ENCODE measurements at places on chromosomes 5 and 9.
A peak's percentile ranks its signal among the peaks of the same experiment; 100 is the strongest.

- no peak for DNase-seq
Observed at GRCh38 chr9:7234144-7234543, 476.4 kb downstream of the KDM4C start.

GRCh38 chr5:151642472-151643140 lies 44.1 kb downstream of the SPARC start:
- no peak for DNase-seq

- no peak for DNase-seq
Observed at GRCh38 chr5:139821806-139822552, 26.4 kb downstream of the PSD2 start.

DNA sequence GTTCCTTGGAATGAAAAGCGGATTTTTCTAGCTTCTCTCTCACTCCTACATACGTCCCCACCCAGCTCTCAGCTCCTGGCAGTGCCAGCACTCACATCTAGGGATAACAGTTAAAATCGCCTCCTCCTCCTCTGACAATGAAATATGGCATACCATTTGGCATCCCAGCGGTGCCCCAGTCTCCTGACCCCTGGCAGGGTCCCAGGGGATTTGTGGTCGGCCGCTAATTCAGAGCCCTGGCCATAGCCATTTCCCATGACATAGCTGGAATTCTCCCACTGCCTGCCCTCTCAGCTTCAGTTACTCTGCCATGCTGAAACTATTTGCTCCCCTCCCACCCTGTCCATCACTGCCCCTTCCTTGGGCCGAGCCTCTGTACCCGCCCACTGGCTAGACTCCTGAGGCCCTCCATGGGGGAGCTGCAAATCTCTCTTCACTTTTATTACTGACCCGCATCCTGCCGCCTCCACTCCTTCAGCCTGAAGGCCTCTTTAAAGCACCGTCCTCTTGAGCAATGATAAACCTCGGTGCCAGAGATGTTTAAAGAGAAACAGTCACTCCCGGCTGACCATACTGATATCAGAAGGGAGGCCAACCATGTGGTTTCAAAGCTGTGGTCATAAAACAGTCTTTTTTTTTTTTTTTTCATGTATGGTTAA lies 139.8 kb downstream of the SLIT3 start:
- DNase-seq: no peak

DNA sequence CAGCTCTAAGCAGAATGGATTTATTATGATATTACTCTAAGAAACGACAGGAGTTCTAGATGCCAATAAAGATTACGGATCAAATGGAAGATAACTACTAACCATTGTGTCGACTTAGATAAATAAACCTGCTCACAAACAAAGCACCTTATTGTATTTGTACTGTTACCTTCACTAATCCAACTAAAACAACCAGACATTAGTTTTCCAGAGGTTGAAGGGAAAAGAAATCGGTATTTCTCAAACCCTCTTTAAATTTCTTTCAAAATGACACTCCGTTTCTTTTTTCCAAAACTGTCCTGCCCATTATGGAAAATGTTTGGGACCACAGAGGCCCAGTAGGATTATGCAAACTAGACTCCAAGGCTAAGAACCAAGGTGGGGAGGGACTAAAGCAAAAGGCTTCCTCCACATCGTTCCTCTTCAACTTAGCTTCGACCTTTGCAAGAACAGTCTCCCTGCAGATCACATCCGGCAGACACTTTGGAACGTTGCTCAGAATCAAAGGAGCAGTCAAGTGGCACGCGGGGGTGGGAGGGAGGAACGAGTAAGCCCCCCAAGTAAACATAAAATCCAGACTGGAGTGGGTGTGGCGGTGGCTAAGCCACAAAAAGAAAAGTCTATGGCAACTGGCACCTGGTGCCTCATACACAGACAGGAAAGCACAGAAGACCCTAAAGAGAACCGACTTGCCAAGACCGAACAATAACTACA lies 2.7 kb downstream of the MLLT3 start:
- no peak for DNase-seq

GRCh38 chr9:129414377-129414992 lies 206.4 kb downstream of the C9orf50 start:
- peak; percentile 56 for DNase-seq

- no peak for DNase-seq
Observed at GRCh38 chr5:76622973-76623596, at the start of gene F2RL2. F2RL2 (minus strand) TSS chr5:76623403; CDS start chr5:76623230, 173 bp downstream.

DNA sequence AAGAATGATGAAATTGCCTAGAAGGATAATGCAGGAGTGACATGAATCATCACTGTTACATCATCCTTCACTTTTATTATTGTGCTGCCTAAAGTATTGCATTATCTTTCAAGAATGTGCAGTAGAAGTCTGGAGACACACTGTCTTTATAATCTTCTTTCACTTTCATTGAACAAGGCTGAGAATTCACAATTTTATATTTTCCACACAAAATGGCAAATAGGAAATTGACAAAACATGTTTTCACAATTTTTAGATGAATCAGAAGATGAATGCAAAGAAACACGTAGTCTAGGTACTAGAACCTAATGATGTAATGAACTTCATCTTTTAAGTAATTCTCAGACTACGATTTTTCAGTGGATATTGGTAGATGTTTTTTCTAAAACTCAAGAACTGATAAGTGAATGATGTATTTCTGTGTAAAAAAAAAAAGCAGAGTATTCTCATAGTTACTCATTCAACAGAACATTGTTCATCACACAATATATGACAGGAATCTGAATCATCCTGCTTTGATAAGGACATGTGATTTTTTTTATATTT lies 131.5 kb upstream of the GRHPR start:
- DNase-seq: no peak

DNA sequence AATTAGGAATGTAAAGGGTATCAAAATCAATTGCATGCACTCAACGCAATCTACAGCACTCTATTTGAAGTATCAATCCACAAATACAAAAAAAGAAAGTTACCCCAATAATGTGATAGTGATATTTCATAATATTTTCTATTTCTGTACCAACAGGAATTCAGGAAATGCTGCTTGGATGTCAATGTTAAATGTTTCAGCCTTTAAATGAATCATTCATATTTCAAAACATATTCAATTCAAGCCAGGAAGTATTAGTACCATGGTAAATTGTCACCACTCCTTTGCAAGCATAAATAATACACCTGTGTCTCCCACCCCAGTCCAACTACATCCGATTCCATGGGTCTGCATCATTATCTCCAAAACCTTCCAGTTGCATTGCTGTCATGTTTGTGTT lies 1185.5 kb upstream of the CDH18 start:
- DNase-seq: no peak

DNA sequence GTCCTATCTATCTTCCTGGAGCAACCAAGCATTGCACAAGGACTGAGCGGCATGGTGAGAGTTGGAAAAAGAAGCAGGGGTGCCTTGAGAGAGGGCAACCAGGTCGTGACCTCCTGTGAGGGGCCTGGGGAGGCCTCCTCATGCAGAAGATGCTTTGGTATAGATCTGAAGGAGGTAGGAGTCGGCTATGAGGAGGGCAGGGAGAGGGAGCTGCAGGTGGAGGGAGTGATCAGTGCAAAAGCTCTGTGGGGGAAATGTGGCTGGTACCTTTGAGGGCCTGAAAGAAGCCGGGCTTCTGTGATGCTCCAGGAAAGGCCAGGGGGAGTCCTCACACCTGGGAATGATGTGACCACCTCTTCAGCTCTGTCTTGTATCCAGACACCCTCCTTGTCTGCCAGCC lies 3.6 kb upstream of the SLC25A48 start:
- DNase-seq: no peak

DNA sequence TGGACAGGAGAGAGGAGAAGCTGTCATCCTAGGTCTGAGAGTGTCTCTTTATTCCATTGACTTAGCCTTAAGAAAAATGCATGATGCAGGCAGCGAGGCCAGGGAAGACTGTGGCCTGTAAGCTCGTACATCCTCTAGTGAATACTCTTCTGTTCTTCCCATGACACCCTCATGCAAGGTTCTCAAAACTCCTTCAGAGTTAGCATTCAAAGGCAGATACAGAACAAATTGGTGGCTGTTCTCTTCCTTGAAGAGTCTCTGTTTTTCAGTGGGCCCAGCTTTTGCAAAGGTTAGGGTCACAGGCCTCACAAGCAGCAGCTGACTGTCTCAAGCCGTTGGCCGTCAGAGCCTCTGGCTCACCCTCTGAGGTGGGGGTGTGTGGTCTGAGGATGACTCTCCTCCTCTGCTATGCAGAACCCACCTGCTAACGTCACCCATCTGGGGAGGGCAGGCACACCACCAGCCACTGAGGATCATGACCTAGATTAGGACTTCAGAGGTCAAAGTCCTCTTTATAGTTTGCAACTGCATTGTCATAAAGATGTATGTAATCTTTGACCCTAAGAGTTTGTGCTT lies 15.1 kb downstream of the ADCY2 start:
- no peak for DNase-seq

DNA sequence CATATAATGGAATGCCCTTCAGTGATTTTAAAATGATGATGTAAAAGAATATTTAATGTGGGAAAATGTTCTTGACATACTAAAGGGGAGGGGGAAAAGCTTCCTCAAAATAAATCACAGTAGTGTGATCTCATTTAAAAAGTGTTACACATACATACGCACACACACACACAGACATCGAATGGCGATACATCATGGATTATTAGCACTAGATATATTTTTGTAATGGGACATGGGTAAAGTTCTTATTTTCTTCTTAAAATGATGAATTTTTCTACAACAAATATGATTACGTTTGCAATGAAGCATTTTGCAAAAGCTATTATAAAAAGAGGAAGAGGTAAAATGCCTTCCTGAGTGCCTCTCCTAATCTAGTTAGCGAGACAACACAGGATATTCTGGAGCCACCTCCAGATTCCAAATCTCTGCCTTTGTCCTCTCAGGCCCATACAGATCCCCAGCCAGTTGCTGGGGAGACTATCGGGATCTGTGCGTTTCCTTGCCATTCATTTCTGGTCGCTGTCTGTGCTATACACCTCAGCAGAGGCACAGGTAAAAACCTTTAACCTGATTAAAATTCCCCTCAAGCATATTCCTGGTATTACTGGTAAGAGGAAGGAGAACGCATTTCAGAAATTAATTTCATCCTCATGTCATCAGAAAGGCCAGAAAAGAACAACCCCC lies 69.6 kb downstream of the SLC28A3 start:
- no peak for DNase-seq

GRCh38 chr5:2817031-2817603 lies 65.6 kb upstream of the IRX2 start:
- no peak for DNase-seq

DNA sequence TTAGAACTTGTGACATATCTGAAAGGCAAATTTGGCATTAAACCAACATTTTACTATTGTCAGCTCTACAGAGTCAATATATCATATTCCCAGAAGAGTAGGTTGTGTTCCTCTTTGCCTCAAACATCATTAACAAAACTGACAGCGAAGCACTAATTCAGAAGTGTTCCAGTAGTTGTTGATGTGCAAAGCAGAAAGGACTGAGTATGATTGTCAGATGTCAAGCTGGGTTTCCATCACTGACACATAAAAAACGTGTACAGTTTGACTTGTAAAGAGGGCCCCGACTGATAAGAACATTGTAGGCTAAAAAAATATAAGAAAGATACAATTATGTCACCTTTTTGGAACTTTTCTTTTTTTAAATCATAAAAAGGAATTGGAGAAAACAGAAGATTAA lies 101.5 kb upstream of the ZNF608 start:
- DNase-seq: no peak

DNA sequence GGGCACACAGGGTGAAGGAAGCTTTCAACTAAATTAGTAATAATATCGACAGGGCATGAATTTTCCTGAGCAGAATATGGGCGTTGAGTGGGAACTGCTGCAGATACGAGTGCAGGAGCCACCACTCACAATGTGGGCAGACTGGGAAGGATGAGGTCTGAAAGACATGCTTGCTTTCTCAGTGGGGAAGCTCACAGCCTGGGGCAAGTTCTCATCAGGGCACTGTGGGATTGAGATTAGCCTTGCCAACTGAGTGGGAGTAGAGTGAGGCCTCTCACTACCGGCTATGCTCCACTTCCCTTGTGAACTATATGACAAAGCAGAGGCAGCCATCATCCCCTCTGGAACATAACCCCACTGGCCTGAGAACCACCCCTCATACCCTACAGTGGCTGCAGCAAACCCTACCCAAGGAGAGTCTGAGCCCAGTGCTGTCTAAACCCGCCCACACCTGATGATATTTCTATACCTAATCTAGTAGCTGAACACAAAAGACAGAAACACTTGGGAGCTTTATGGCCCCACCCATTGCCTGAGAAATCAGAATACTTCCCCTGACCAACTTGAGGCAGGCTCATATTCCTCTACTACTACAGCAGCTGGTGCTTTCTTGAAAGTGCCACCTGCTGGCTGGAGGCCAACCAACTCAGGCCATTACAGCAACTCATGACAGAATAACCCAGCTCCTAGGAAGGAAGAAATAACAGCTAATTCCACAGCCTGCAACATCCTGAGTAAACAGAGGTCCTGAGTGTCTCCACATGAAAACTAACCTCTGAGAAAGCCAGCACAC lies 173.7 kb upstream of the SPEF2 start:
- DNase-seq: no peak

DNA sequence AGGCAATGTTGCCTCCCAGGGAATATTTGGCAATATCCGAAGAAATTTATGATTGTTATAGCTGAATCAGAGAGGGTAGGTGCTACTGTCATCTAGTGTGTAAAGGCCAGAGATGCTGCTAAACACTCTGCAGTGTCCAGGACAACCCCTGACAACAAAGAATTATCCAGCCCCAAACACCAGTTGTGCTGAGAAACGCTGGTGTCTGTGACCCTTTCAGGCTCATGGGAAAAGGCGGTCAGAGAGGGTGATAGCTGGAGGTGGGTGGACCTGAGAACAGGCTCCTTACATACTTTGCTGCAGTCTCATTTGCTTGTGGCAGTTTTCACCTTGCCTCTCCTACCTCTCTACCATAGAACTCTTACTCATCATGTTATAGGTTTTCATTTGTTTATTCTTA lies 295.3 kb upstream of the DMRT1 start:
- DNase-seq: no peak

GRCh38 chr5:7405277-7405676 lies 9.3 kb downstream of the ADCY2 start:
- DNase-seq: no peak

DNA sequence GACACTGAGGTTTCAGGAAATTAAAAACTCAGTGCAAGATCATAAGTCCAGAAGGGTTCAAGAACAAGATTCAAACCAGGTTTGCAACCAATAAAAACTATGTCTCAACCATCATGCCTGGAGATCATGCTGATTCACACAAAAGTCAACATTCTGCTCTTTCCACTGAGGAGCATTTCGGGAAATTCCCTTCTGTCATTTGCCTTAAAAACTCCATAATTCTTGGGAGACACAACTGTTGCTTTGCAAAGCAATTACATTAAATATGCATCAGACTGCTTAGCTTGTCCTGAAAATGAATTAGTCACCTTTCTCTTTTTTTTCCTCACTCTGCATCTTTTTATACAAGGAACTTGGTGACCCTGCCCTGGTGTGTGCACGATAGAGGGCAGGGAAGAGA lies 275.9 kb upstream of the ZNF462 start:
- no peak for DNase-seq

DNA sequence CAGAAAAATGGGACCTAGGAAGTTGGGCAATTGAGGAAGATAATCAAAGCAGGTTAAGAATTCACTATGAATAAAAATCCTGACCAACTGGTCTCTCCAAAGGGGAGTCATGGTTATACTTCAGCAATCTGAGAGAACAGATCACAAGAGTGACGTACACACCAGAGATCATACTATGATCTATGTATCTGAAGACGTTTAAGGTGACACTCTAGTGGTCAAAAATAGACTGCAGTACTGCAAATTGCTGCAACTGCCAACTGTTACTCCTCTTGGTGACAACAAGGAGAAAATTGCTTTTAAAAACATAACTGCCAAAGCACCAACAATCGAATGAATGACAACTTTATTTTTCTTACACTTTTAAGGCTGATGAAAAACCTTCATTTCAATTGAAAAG lies 4.9 kb downstream of the AK6 start:
- DNase-seq: no peak
